CD4-positive, alpha-beta T cell treated with Interleukin-17A for 1 hour (primary cell): ENCODE measurements at places on chromosomes 7 and 10.
A peak's percentile ranks its signal among the peaks of the same experiment; 100 is the strongest.

- DNase-seq, result no peak
Measured at GRCh38 chr10:120688928-120689327, 162.2 kb upstream of the WDR11 start.

- DNase-seq, result no peak
Measured at GRCh38 chr10:75405598-75406461, 4.3 kb upstream of the ZNF503 start.

- DNase-seq, result no peak
Measured at GRCh38 chr7:34043461-34044305, 138.3 kb downstream of the BMPER start.

DNA sequence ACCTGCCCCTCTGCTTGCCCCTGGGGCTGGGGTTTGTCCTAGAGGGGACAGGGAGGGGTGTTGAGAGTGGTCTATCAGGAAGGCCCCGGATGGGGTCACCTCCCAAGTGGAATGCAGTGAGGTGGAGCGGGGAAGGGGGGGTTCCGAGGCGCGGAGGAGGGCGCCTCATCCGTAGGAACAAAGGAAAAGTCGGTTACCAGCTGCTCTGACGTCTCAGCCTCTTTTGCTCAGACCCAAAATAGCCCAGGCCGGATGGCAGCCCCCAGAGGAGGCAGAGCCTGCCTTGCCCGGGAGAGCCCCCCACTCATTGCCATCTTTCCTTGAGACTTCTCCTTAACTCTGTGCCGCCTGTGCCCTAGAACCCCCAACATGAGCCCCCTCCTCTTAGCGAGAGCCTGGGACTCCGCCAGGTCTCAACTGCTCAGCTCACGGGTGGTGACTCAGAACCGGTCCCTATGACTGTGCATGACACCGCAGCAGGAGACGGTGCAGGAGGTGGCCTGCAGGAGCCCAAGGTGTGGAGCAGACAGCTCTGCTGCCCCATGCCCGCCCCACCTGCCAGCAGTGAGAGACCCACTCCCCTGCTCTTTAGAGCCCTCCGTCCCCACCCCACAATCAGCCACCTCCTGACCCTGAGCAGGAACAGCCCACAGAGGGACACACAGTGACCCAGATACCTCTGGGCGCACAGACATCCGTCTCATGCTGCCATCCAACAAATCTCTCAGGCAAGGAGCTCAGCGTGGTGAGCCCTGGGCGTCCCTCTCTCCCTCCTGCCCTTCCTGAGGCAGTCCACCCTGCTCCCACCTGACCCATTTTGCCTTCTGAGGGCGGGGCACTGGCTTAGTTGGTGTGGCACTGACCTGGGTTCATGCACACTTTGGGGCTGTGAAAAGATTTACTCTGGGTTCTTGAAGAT is 13.1 kb downstream of the STX1A start:
- DNase-seq, result no peak

- peak; percentile 82 for DNase-seq
Measured at GRCh38 chr7:104923010-104923421, 91.0 kb upstream of the KMT2E start.

GRCh38 chr7:33070277-33070676 is 7.7 kb upstream of the NT5C3A start:
- no peak for DNase-seq

DNA sequence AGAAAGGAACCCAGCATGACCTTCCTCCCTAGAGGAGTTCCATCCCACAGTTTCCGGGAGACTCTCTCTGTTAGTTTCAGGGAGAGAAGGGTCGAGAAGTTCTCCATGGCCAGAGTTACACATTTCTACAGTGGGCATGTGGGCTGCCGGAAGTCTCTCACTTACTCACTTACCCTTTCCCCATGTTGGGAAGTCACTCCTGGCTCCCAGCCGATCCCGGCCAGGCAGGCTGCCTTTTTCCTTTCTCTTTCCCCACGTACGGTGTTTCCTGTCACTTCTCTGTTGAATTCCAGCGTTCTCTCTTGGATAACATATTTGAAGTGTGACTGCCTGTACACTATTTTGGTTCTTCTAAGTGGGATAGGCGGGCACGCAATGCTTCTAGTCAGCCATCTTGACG is 3.5 kb downstream of the TEX36 start:
- no peak for DNase-seq

DNA sequence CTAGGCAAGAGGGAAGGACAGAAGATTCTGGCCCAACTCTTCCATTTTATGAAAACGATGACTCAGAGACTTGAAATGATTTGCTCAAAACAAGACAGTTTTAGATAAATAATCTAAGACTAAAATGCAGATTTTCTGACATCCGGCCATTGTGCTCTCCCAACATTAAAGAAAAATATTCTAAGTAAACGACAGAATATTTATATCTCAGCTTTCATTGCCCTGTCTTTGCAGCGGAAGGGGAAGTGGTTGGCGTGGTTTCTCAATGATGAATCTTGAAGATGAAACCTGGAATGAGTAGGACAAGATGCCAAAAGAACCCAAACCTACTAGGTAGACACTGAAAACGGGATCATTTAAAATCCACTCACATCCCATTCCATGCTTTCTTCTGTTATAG is 28.9 kb upstream of the NPY start:
- DNase-seq, result peak; percentile 17

GRCh38 chr7:26526265-26526587 is 234.6 kb downstream of the SNX10 start:
- DNase-seq, result no peak

- DNase-seq, result peak; percentile 82
Measured at GRCh38 chr10:104350127-104350635, 3.5 kb upstream of the CFAP58 start.

- DNase-seq, result no peak
Measured at GRCh38 chr7:13639396-13639795, 350.1 kb downstream of the ETV1 start.

GRCh38 chr7:157044147-157044687 is 33.8 kb upstream of the MNX1 start:
- DNase-seq, result no peak

DNA sequence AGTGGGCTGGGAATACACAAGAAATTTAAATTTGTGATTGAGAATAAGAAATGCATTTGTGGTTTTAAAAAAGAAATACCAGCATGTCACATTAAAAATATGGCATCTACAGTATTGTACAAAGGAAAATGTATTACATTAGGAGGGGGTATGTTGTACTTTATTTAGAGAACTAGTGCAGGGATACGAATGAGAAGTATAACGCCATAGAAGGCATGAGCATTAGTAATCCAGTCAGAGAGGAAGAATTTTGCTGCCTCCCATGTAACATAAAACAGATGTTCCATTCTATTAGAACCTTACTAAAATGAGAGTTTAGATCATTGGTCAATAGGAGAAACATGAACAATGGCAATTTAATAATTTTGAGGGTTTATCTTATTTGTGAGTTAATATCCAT is 182.2 kb downstream of the ADK start:
- DNase-seq, result no peak

DNA sequence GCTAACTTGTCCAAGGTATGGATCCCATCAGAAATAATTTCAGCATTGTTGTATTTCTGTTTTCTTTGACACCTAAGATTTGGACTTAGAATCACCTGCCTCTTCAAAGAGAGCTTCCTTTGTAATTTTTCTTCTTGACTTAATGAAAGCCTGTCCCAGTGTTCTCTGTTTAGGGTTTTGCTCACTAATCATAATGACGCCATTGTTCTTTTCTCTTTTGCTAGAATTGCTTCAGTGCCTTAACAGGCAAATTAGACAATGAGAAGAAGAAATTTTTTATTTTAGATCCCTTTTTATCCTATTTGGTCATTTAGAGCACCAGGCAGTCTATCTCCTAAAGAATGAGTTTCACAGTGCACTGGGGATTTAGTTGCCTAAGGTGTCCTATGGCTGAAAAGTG is 128.5 kb downstream of the SND1 start:
- no peak for DNase-seq

DNA sequence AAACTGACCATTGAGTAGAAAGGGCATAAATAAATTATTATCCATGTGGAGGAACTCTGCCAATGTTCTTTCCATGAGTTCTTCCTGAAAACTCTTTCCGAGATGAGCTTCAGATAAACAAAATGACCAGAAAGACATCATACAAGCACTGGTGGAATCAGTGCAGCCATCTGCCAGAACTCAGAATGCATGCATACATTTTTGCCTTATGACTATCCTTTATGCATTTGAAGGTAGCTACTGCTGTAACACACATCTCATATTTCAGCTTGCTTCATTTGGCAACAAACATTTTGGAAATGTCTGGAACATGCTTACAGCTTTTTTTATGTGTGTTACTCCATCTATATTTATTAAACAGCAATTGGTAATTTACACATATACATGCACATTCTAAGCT is 448.9 kb downstream of the PLXDC2 start:
- DNase-seq, result no peak

GRCh38 chr10:63197344-63198092 is 64.4 kb downstream of the NRBF2 start:
- no peak for DNase-seq

GRCh38 chr10:91799612-91799975 is 1.4 kb downstream of the TNKS2 start:
- DNase-seq, result no peak

- DNase-seq, result no peak
Measured at GRCh38 chr7:120064565-120064964, 208.4 kb upstream of the KCND2 start.

DNA sequence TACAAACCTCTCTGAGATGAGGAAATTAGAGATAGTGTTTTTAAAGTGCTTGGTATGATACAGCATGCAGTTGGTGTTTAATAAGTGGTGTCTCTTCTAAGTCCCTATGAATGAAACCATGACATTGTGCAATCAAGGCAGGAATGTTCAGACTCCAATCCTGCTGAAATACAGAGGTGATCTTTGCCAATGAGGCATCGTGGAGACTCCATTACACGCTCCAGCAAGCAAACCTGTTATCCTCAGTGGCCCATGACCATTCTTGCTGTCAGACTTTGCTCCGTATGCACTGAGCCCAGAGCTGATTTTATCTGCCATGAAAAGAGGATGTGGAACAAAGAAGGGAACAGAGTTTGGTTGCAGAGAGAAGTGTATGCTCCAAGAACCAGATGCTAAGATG is 47.3 kb downstream of the CDHR3 start:
- DNase-seq, result no peak

GRCh38 chr10:110790913-110791506 is 80.7 kb upstream of the PDCD4 start:
- no peak for DNase-seq

GRCh38 chr7:71133232-71133622 is 1.3 kb downstream of the GALNT17 start:
- no peak for DNase-seq

GRCh38 chr7:28081016-28081415 is 99.6 kb downstream of the JAZF1 start:
- DNase-seq, result no peak

- DNase-seq, result no peak
Measured at GRCh38 chr7:25359471-25360059, 131.3 kb upstream of the NPVF start.

- no peak for DNase-seq
Measured at GRCh38 chr7:25792586-25792985, 359.4 kb upstream of the NFE2L3 start.

DNA sequence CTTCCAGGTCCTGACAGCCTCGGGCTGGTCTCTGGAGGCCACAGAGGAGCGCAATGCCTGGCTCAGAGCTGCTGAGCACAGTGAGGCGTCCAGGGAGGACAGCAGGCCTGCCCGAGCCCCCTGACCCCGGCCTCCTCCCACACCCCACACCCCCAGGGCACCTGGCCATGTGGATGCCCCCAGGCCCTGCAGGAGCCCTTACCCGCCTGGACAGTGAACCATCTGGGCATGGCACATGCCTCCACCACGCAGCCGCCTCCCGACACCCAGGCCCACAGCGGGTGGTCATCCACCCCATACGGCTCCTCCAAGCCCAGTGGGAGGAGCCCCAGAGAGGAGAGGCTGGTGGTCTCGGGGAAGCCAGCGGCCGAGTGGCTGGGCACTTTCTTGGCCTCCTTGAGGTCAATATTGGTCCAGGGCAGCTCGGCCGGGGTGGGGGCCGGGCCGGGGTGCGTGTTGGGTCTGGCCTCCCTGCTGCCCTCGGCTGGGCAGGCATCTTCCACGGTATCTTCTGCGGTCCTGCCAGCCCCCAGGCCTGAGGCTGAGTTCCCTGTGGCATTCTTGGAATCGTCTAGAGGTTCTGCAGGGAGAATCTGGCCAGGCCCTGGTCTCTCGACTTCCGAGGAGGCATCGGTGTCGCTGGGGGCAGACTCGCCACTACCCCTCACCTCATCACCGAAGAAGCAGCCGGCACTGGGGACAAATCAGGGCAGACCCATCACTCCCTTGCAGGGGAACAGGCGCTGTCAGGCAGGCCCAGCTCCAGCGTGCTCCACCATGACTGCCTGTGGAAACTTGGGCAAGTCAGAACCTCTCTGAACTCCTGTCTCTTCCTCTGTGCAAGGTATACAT is 18.6 kb downstream of the TECPR1 start:
- no peak for DNase-seq

DNA sequence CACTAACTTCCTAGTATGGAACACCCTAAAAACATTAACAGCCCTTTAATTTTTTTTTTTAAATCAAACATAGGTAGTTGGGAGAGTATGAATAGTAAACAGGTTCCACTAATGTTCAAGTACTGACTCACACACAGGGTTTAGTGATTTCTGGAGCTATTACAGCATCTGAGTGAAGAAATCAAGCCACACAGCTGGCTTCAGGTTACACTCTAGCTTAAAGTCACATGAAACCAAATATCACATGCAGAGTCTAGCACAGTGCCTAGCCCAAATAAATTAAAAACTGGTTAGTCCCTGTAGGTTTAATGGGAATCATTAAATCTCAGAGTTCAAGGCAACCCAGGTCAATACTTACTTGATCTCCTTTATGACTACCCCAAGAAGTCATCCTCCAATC is 11.6 kb downstream of the PANK1 start:
- no peak for DNase-seq

DNA sequence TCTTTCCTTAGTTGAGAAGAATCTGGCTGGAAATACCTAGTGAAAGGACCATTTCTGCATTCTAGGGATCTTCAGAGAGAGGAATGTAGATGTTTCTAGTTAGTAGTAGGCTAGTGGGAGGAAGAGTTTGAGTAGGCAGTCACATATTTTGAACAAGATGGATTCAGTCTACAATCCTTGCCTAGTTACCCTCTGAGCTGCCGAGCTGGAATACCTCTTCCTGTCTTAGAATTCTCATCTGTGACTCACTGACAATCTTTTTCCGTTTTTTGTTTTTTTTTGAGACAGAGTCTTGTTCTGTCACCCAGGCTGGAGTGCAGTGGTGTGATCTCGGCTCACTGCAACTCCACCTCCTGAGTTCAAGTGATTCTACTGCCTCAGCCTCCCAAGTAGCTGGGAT is 30.7 kb upstream of the PLPP4 start:
- DNase-seq, result no peak

- no peak for DNase-seq
Measured at GRCh38 chr7:110529175-110529574, 561.8 kb upstream of the LRRN3 start.

GRCh38 chr7:101124376-101125056 is 2.4 kb upstream of the SERPINE1 start:
- no peak for DNase-seq

- DNase-seq, result no peak
Measured at GRCh38 chr10:57145548-57145947, 784.5 kb upstream of the ZWINT start.

GRCh38 chr7:91165006-91165845 is 99.0 kb upstream of the FZD1 start:
- DNase-seq, result no peak
